Melanocyte of skin (primary cell): ENCODE measurements at places on chromosomes 4 and X. TPM values are rescaled to one million over a fixed set of nuclear protein-coding genes. Genes with fewer than 3 reads are reported as not detected.

Gene CT55
- not detected in 2 replicates for total RNA-seq

Gene UGT2A1
- total RNA-seq, result not detected in 2 replicates

Gene SPOCK3
- total RNA-seq, result under 0.01 TPM in 1 of 2 replicates, not detected in the other

Gene NAA11
- not detected in 2 replicates for total RNA-seq

Gene SLC49A3
- 1.7 and 4.3 TPM in 2 replicates for total RNA-seq

Gene EDA2R
- 2.0 and 4.0 TPM in 2 replicates for total RNA-seq

Gene MMGT1
- 18.9 and 28.7 TPM in 2 replicates for total RNA-seq

Gene CXCL1
- 474 and 1,041 TPM in 2 replicates for total RNA-seq

Gene DCAF12L2
- not detected in 2 replicates for total RNA-seq

Gene NXF2
- not detected in 2 replicates for total RNA-seq

Gene HSFX3
- total RNA-seq, result not detected in 2 replicates

Gene GPM6B
- 87.9 and 124 TPM in 2 replicates for total RNA-seq

Gene TCEAL2
- not detected in 2 replicates for total RNA-seq

Gene DRP2
- 0.31 and 0.33 TPM in 2 replicates for total RNA-seq

Gene MAGEA1
- total RNA-seq, result not detected in 2 replicates

Gene DCAF12L1
- total RNA-seq, result 2.0 and 4.3 TPM in 2 replicates

Gene C4orf51
- total RNA-seq, result not detected in 2 replicates

Gene VEGFC
- 0.36 TPM in 1 of 2 replicates, not detected in the other for total RNA-seq

Gene NPY5R
- not detected in 2 replicates for total RNA-seq

Gene DCHS2
- not detected in 2 replicates for total RNA-seq

Gene NEUROG2
- not detected in 2 replicates for total RNA-seq

Gene PLP1
- total RNA-seq, result 171 and 295 TPM in 2 replicates

Gene ZAR1
- total RNA-seq, result not detected in 2 replicates

Gene EMCN
- not detected in 2 replicates for total RNA-seq

Gene COX7B2
- total RNA-seq, result not detected in 2 replicates

Gene PPP1R3F
- total RNA-seq, result 6.9 TPM in 2 replicates

Gene TLR8
- total RNA-seq, result not detected in 2 replicates

Gene KCNE5
- total RNA-seq, result under 0.01 and 0.36 TPM in 2 replicates

Gene ENPEP
- total RNA-seq, result not detected in 2 replicates

Gene REST
- total RNA-seq, result 28.0 and 44.3 TPM in 2 replicates

Gene GABRE
- total RNA-seq, result 0.36 TPM in 1 of 2 replicates, not detected in the other

Gene HSFX1
- 0.33 and 0.46 TPM in 2 replicates for total RNA-seq

Gene TBC1D8B
- total RNA-seq, result 4.8 and 6.9 TPM in 2 replicates

Gene GPR119
- total RNA-seq, result not detected in 2 replicates

Gene IBSP
- total RNA-seq, result not detected in 2 replicates

Gene PNMA3
- total RNA-seq, result under 0.01 TPM in 1 of 2 replicates, not detected in the other

Gene RAB33A
- 5.5 and 6.5 TPM in 2 replicates for total RNA-seq

Gene CT45A10
- total RNA-seq, result not detected in 2 replicates

Gene LRIT3
- under 0.01 and 0.36 TPM in 2 replicates for total RNA-seq

Gene GLRA2
- total RNA-seq, result not detected in 2 replicates

Gene MYOZ2
- not detected in 2 replicates for total RNA-seq

Gene ART3
- 2.4 TPM in 1 of 2 replicates, not detected in the other for total RNA-seq

Gene GSX2
- total RNA-seq, result not detected in 2 replicates

Gene NAT8L
- total RNA-seq, result 2.4 and 5.1 TPM in 2 replicates
